ENCODE measurements at places on chromosomes 3 and 15.

DNA sequence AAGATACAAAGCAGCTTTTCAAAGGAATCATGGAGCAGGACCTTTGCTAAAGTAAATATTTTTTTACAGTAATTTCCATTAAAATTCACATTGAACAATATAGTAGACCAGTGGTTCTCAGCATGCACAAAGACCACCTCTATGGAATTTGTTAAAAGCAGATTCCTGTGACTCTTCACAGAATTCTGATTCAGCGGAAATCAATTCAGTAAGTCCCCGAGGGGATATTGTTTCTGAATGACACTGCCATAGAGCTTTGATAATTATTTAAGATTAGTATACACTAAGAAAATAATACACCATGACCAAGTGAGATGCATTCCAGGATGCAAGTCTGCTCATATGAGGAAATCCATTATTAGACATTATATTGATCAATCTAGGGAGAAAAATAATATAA lies 161.9 kb upstream of the TNIK start:
- no peak for DNase-seq

GRCh38 chr15:69342460-69343076 lies 43.9 kb downstream of the PAQR5 start:
- no peak for DNase-seq

GRCh38 chr15:71337197-71337845 lies 222.1 kb downstream of the THSD4 start:
- no peak for DNase-seq

DNA sequence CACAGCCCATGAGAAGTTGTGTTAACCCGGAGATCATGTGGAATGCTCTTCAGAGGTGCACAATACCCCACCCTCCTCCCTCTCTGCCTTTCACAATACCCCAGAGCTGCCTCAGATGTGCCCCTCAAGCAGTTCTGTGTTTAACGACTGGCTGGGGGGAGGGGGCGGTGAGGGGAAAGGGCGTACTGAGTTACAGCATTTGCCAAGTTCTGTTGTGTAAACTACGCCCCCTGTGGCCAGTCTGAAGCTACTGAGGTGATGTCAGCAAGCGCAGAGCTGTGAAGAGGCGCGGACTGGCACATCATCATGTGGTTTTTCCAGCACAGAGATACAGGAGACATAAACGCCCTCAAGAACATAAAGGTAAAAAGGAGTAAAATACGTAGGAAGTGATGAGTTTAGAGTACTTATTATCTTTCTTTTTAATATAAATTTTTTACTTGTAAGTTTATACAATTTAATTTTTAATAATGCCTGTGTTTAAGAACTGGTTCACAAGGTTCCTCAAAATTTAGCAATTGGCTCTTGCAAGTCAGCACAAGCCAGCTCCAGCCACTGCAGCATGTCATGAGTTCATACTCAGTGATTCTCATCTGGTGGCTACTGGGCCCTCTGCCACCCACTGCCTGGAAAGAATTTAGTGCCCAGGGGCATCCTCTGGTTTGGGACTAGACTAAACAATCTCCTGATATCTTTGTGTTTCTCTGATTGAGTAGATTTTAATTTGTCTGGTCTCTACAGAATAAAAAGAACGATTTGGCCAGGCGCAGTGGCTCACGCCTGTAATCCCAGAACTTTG lies 1.7 kb downstream of the EPB42 start:
- DNase-seq: peak; percentile 7

DNA sequence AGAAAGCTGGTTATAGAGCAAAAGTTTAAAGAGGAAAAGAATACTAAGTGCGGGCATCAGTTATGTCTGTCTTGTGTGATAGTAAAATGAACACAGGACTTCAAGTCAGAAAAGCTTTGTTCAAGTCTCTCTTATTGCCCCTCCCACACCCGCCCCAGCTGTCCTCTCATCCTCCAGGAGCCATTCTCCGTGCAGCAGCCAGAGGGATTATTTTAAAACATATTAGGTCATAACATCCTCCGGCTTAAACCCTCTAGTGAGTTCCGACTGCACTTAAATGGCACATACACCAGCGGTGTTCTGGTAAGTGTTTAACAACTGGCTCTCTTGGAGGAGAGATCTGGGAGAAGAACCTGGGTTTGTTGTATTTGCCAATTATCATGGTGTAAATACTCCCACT lies 104.8 kb upstream of the TNFAIP8L3 start:
- no peak for DNase-seq

DNA sequence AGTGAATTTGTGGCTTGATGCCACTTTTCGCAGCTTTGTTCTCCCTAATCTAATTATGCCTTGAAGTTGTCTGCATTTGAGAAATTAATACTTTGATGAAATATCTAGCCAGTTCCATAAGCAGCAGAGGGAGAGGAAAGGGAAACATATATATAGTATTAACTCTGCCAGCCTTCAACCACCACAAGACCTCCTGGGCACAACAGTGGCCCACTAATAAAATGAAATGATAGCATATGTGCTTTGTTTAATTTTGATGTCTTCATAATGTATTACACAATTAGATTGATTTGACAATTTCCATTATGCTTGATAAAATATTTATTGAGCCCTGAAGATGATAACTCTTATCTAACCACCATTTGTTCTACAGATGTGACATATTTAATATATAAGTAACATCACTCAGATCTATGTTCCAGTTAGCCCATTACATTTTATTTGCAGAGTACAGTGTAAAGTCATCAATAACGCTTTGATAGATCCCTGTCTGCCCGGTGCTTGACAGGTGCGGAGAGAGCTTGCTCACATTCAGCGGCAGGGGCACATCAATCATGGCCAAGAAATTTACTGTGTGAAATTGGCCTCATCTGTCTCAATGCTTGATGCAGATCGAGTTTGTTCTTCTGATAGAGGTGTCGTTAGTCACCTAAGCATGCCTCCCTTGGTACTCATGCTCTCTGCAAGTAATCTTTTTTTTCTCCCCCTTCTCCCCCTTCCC lies 187.4 kb downstream of the MECOM start:
- DNase-seq: no peak

DNA sequence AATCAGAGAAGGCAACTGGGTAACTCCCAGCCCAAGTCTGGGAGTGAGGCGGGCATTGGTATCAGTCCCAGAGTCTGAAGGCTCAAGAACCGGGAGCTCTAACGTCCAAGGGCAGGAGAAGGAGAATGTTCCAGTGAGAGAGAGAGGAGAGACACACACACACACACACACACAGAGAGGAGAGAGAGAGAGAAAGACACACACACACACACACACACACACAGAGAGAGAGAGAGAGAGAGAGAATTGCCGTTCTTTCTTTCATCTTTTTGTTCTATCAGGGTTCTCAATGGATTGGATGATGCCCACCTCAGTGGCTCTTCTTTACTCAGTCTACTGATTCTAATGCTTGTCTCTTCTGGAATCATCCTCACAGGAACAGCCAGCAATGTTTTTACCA lies 57.0 kb downstream of the NR1D2 start:
- DNase-seq: no peak

- no peak for DNase-seq
Measured at GRCh38 chr15:62739082-62739481, 303.5 kb upstream of the TPM1 start.

GRCh38 chr3:127065561-127066290 lies 82.8 kb downstream of the PLXNA1 start:
- DNase-seq: no peak

DNA sequence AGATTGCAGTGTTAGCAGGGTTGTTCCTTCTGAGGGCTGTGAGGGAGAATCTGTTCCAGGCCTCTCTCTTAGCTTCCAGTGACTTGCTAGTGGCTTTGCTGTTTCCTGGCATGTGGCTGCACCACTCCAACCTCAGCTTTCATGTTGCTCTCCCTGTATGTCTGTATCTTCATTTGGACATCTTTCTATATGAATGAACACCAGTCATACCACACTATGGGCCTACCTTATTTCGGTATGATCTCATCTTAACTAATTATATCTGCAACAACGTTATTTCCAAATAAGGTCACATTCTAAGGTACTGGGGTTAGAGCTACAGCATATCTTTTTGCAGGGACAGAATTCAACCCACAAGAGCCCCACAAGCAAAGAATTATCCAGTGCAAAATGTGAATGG lies 356.7 kb upstream of the UMPS start:
- DNase-seq: no peak

DNA sequence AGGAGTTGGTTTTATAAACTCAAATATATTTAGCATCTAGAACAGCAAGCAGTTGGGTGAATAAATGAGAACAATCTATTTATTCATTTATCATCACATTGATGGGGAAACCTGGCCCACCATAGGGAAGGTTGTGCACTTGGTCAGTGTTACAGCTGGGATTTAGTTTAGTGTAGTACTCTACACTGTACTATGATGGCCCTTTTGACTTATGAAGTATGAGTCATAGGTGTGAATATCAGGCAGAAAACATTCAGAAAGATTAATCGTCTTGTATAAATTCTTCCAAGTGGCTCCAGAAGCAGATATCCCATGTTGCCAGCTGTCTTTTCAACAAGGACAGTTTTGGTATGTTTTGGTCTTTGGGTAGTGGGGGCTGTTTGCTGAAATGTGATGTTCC lies 38.0 kb downstream of the BBS4 start:
- no peak for DNase-seq

DNA sequence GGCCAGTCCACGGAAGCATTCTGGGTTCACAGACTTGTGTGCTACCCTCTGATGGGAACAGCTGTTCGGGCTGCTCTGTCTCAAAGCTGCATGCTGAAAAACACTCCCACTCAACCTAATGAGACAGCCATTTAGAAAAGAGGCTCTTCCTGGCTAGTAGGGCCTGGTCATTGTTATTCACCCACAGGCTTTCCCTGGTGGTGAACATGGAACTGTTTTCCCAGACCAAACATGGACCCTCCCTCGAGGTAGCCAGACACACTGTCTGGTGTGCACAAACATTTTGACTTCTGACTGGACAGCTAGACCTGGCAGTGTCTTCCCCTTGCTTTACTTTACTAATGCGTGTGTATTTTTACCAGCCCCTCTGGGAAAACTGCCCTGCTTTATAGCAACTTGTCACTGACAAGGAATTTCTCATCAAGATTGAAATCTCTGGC lies 39.0 kb downstream of the MECOM start:
- no peak for DNase-seq

GRCh38 chr3:67646586-67647234 lies 7.7 kb downstream of the SUCLG2 start:
- DNase-seq: no peak

DNA sequence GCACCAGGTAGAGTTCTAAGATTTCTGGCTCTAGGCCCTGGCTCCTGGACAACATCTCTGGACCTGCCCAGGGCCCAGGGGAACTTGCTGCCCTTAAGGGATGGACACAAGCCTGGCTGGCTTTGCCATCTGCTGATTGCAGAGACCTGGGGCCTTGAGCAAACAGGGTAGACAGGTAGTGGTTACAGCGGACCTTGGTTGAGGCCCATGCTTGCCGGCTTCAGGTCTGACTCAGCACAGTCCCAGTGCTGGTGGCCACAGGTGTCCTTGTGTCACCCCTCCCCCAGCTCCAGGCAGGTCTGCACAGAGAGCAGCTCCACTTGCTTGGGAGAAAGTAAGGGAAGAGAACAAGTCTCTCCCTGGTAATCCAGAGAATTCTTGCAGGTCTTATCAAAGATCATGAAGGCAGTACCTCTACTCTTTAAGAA lies 15.9 kb upstream of the ACTL6A start:
- DNase-seq: no peak

DNA sequence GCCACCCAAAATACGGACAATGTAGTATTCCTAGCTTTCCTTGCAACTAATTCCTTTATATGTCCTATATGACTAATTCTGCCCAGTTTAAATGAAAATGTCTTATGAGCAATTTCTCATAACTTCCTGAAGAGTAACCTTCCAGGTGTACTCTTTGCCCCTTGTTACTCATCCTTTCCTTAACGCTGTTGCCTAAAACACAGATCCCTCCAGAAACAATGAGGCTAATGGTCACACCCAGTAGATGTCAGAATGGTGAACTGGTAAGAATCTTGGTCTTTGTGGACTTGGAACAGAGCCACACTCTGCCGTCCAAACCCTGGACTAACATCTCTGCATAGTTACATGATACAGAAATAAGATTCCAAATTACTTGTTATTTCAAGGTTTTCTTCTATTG lies 497.9 kb downstream of the IGSF11 start:
- DNase-seq: no peak

GRCh38 chr3:71725271-71725991 lies at the start of gene EIF4E3:
EIF4E3 (minus strand) TSS chr3:71725402; CDS start chr3:71725367, 35 bp downstream.
- peak; percentile 56 for DNase-seq

DNA sequence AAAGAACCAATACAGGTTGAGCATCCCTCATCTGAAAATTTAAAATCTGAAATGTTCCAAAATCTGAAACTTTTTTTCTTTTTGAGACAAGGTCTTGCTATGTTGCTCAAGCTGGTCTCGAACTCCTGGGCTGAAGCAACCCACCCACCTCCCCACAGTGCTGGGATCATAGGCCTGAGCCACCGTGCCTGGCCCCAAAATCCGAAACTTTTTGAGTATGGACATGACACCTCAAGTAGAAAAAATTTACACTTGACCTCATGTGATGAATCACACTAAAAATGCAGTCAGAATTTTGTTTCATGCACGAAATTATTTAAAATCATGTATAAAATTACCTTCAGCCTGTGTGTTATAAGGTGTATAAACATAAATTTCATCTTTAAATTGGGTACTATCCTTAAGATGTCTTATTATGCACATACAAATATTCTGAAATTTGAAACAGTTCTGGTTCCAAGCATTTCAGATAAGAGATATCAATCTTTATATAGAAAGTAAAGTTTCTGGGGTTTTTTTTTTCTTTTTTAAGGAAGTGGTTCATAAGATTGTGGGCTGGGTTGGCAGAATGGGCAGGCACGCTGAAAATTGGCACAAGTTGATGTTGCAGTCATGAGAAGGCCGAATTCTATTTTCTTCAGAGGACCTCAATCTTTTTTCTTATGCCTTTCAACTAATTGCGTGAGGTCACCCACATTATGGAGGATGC lies 72.5 kb downstream of the SPRED1 start:
- DNase-seq: peak; percentile 63

- no peak for DNase-seq
Measured at GRCh38 chr3:55557549-55557948, 70.4 kb upstream of the WNT5A start.

DNA sequence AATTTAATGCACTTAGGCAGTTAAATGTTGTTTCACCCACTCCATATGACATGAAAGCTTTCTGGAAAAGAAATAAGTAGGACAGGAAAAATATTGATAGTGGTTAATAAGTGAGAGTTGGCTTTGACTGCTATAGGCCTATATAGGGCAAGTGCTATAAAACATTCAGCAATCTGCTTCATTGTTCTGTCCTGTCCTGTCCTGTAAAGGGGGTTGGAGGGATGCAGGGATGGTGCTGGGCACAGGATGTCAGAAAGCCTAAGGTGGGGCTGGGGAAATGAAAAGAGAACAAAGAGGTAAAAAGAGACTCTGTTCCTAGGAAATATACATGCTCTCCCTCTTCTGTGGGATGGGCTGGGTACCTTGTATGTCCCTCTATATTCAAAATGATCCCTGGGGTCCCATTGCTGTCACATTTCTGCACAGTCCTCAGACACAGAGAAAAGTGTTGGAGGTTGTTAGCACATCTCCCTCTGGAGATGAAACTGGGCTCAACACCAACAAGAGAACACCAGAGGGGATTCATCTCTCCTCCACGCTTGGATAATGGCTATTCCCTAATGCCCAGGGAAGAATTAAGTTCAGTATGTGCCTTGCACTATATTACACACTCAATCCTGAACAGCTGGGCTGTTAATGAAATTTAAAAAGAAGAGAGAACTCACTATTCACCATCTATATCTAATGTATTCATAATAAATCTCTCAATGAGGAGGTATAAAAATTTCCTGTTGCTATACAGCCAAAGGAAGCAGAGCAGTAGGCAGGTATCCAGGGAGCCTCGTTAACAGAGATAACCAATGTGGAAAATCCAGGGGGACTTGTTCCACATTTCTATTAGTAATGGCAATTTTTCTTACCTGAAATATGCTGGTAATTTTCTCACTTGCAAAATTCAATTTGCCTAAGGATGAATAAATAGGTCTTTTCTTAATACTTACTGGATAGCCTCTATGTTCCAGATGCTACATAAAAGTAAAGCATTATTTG lies 108.1 kb upstream of the ZBED2 start:
- DNase-seq: no peak

All from inflammatory macrophage treated with lipopolysaccharide for 4 hours (primary cell).